HS-5 (cell line): ENCODE measurements at places on chromosomes 1 and 21.

- no peak for DNase-seq
Observed at GRCh38 chr1:240888787-240889048, 276.8 kb upstream of the GREM2 start.

- no peak for DNase-seq
Observed at GRCh38 chr1:174153085-174153824, 6.1 kb upstream of the RABGAP1L start.

- DNase-seq = no peak
Observed at GRCh38 chr1:29286194-29286767, 50.0 kb downstream of the PTPRU start.

- DNase-seq = no peak
Observed at GRCh38 chr1:15386164-15386749, 23.4 kb upstream of the EFHD2 start.
